Activated CD8-positive, alpha-beta memory T cell treated with anti-CD3 and anti-CD28 coated beads for 4 hours (primary cell): ENCODE measurements at places on chromosomes 3 and 15.

GRCh38 chr3:150917951-150918350, 12.7 kb upstream of the MINDY4B start:
- no peak for DNase-seq

GRCh38 chr15:81229586-81229985, 32.9 kb downstream of the IL16 start:
- no peak for DNase-seq

DNA sequence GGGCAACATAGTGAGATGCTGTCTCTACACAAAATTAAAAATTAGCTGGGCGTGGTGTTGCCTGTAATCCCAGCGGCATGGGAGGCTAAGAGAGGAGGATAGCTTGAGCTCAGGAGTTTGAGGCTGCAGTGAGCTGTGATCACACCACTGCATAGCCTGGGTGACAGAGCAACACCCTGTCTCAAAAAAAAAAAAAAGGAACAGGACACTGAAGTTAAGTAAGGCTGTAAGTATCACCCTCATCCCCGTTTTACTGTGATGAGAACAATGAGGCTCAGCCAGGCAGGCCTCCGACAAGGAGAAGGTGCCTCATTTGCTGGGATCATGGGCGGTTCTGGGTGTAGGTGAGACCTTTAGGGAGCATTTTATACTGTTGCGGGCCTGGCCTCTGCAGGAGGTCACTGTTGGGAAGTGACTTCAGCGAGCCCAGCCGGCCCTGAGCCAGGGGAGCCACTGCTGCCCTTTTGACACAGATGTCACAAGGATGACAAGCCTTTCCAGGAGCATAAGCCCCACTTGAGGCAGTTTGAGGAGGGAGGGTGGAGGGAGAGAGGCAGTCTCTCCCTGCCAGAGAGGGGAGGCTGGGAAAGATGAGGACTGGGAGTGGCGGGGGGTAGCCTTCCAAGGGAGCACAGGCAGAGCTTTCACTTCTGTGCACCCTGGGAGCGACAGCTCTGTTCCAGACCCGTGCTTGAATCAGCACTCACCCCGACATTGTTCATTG, 30.8 kb downstream of the IRAK2 start:
- no peak for DNase-seq

- no peak for DNase-seq
Measured at GRCh38 chr3:23723930-23724329, 81.8 kb upstream of the UBE2E1 start.

GRCh38 chr15:57751177-57751800, 44.8 kb downstream of the POLR2M start:
- DNase-seq = no peak

DNA sequence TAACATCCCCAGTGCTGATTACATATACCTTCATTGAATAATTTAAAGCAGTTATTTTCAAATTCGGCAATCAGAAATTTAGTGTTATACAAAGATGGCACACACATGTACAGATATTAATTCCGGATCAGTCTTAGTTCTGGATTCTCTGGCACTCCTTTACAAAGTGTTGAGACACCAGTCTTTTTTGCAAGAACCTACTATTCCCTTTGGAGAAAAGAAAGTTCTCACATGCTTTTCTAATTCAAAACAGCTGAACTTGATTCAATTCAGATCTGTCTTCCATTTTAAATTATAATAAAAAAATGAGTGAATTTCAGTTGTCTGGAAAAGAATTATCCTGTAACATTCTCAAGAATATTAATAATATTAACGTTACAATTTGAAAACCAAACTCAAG, 20.4 kb downstream of the CCDC191 start:
- no peak for DNase-seq

- no peak for DNase-seq
Measured at GRCh38 chr3:135556174-135556573, 409.4 kb upstream of the PPP2R3A start.

DNA sequence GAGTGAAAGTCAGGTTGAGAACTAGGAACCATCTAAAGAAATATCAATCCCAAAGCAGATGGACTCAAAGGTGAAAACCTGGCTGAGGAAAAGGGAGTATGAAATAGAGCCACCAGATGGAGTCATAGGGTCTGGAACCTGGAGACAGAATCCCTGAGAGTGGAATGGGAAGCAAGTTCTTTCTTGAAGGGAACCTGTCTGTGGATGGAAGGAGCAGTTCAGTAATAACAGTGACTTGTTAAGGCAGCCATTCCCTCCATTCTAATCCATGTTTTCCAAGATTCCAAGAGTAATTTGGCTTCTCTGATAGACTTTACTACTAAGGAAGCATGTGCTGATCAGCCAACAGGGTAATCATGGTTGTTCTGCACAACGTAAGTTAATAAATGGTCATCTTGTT, 22.5 kb upstream of the AQP9 start:
- DNase-seq = no peak

- DNase-seq = no peak
Measured at GRCh38 chr15:78249131-78249530, 14.8 kb upstream of the ACSBG1 start.

GRCh38 chr15:33091983-33092693, 102.4 kb downstream of the FMN1 start:
- DNase-seq = no peak

GRCh38 chr3:131723343-131723742, 220.6 kb upstream of the MRPL3 start:
- no peak for DNase-seq

GRCh38 chr3:54987719-54988118, 59.9 kb upstream of the LRTM1 start:
- no peak for DNase-seq
